Prostate gland (tissue), 2 donors: ENCODE measurements at places on chromosomes 3 and 15.
A peak's percentile ranks its signal among the peaks of the same experiment; 100 is the strongest.

GRCh38 chr15:30001602-30002001, 81.2 kb upstream of the GOLGA8J start:
- DNase-seq = no peak

DNA sequence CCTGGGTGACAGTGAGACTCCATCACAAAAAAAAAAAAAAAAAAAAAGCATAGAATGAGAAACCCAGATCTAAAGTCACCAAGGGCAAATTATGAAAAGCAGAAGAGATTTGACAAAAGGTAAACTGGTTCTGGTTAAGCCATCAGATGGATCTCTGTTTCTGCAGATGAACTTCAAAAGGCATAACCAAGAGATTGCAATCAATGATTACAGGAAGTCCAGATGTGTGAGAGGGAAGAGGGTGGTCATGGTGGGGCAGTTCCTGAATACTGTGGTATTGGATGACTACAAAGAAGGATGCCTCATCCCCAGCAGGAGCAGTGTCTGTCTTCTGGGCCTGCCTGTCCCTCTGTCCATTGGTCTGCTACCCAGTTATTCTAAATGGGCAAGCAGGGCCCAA, 3.8 kb downstream of the P4HTM start:
- DNase-seq = no peak

GRCh38 chr15:67194171-67195114, 60.0 kb downstream of the AAGAB start:
- DNase-seq = no peak

DNA sequence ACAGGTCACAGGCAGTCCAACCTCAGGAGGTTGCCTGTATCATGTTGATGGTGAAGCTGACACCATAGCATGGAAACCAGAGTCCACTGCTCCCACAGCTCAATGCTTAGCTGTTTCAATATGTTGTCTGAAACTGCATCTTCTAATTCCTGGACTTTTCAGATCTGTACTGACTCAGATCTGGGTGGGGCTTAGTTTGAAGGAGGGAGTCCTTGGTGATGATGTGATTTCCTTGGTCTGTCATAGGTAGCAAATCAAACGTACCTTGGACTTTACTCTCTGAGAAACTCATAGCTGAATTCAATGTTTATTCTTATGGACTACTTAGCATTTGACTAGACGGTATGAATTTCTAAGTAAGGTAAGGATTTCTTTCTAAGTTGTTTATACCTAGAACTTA, at the start of gene HHLA2:
Gene HHLA2 (plus strand): TSS at position 310 of the 400 bp plus-strand sequence. CDS start 55,266 bp downstream, outside the sequence.
- no peak for DNase-seq

DNA sequence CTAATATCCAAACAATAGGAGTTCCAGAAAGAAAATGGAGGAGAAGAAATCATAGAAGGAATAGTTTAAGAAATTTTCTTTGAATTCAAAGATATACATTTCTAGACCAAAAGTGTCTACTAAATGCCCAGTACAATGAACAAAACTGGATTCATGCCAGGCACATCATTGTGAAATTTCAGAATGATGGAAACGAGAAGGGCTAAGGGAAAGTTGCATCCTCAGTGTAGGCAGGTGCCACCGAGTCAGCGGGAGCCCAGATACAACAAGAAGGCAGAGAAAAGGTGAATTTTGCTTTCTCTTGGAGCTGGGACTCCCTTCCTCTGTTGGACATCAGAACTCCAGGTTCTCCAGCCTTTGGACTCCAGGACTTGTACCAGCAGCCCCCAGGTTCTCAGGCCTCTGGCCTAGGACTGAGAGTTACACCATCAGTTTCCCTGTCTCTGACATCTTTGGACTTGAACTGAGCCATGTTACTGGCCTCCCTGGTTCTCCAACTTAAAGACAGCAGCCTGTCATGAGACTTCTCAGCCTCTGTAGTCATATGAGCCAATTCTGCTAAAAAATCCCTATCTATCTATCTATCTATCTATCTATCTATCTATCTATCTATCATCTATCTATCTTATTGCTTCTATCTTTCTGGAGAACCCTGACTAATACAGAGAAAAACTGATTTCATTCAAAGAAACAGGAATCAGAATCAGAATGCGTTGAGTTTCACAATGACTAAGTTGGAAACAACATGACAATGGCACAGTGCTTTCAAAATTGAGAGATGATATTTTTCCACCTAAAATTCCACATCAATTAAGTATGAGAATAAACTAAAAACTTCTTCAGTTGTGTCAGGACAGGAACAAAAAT, 207.7 kb downstream of the FAM43A start:
- DNase-seq = no peak

- DNase-seq = peak; percentile 58
Measured at GRCh38 chr3:50450209-50450921, 53.1 kb downstream of the CACNA2D2 start.

GRCh38 chr15:27358751-27359434, 387.9 kb downstream of the GABRG3 start:
- DNase-seq = no peak

DNA sequence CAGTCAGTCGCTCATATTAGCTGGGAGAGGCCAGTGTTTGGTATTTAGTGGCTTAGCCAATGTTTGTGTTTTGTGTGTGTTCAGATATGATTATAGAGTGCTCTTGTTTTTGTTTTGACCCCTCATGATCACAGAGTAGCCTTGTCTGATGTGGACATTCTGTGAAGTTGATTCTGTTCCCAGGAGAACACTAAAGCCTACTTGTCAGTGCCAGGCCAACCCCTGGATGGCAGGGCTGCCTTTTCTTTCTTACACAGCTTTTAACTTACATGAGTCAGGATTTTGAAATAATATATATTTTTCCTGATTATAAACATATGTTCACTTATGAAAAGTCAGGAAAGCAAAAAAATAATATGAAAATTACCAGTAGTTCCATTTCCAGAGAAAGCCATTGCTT, 11.9 kb downstream of the CFAP161 start:
- no peak for DNase-seq

GRCh38 chr15:88674661-88675060, 35.8 kb downstream of the ISG20 start:
- DNase-seq = no peak

GRCh38 chr15:70140025-70140542, 42.4 kb upstream of the TLE3 start:
- DNase-seq = no peak

- DNase-seq = peak; percentile 91
Measured at GRCh38 chr15:60371175-60372051, 26.4 kb downstream of the ANXA2 start.

DNA sequence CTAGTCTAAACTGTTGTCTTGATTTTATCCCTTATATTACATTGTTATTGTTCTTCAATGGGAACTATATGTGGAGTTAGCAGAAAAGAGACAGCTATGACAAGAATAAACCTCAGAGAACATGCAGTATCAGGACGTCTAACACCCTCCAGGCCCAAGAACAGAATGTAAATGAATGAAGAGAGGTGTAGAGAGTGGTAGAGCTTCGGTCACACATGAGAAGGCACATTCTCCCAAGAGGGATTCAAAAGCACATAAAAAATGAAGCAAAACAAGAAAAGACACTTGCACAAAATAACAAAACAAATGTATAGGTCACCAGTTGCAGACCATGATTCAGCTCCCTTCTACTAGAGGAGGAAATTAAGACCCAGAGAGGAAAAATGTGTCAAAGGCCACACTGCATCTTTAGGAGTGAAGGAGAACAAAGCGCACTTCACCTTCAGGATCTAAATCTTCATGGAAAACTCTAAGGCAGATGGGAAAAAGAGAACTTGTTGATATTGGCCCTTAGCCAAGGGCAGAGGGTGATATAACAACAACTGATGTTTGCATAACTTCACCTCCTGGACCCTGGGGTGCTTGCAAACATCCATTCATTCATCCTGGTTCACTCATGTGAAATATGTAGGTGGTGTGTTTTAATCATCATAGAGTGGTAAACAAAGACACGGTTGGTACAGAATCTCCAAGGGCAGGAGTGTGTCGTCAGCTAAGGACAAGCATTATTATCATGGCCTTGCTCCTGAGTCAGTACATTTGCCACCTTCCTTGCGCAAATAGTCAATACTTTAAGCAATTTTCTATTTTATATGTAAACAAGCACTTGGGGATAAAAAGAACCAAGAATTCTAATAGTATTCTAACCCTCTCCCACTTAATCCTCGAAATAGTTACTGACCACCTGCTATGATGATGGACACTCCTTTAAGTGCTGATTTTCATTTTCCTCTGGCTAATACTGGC, 8.8 kb downstream of the NEK10 start:
- peak; percentile 21 for DNase-seq

DNA sequence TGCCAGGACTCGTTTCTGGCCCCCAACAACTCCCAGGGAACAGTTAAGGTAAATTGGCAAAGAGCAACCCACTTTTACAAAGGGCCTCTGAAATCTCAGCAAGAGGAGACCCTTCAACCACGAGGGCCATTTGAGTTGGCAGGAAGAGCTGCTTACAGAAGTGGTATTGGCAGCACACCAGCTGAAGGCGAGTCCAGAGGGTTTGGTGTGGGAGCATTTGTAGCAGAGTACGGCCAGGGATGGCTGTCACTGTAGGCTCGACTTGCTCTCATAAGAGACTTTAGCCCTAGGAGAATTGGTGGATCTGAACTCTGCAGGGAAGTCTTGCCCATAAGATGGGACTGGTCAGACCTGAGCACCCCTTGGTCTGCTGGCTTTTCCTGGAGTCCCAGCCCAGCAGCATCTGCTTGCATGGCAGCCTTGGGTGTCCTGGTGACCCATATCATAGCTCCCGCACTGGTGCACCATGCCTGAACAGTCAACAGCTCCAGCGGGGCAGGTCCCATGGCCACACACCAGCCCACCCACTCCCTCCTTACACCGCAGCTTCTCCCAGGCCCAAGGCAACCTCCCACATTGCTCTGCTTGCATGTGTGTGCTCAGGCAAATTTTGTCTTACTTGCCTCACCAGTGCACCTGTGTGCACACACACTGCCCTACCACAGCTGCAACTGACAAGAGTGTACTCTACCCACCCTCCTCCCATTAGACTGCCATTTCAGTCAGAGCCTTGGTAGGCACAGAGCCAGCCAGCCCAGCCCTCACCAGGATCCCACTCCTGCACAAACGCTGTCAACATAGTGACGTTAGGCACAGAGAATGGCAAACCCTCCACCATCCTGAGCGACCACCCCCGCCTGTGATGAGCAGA, 861.6 kb upstream of the DPPA4 start:
- DNase-seq = no peak

DNA sequence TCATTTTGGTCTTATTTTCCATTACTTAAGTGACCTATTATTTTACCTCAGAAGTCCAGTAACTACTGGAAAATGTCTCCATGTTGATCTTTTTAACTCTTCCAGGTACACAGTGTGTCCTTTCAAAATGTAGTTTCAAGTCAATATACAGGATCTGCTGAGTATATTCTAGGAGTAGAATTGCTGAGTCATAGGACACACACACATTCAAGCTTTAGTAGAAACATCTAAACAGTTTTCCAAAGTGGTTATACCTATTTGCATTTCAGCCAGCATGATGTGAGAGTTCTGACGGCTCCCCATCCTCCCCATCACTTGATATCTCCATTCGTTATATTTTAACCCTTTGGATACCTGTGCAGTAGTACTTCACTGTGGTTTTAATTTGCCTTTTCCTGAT, 271.9 kb downstream of the MCTP2 start:
- DNase-seq = no peak

DNA sequence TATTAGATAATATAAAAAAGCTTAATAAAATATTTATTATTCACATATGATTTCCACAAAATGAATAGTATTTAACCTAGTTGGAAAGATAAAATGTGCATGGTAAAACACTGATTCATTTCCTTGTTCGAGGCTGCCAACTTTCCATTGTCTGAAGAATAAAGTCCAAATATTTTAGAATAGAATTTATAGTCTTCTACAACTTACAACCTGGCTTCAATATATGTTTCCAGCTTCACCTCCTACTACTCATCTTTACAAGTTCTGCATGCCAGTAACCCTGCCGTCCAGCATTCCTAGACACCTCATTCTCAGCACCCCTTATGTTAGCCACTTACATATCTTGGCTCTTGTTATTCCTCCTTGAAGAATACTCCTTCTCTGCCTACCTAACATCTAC, 244.5 kb downstream of the FGF12 start:
- DNase-seq = peak; percentile 5

DNA sequence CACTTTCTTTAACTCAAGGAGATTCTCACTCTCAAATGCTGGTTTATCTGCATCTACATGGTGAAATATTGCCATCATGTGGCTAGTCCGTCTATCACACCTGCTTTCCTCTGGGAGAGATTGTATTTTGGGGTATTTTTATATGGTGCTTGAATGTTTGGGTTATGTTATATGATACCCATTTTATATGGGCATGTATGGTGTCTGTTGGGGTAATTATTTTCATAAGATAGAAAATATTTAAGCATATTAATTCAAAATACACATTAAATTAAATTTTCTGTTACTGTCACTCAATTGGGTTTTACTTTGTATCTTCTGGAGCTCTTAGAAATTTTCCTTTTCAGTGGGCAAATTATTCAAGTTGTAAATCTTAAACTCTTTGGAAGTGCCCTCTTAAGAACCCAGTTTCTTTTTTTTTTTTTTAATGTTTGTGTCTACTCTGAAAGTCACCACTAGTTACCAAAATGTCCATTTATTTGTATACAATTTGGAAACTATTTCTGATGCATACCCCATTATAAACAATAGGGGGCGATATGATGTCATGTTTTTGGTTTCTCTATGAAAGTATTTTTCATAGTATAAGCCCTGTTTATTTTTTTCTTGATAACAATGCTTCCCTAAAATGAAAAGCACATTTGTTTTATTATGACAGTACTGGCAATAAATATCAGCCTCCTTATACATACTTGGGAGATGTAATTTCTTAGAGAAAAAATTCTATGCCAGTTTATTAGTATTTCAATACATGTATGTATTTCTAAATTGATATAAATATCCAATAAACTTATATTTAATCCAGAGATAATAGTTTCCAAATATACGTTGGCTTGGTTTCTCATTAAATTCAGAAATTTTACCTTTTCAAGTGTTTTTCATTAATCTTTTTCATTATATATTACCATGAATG, 36.1 kb upstream of the PLSCR5 start:
- DNase-seq = no peak

- no peak for DNase-seq
Measured at GRCh38 chr15:42640109-42640508, 64.7 kb downstream of the STARD9 start.

GRCh38 chr3:31413515-31413914, 119.2 kb upstream of the STT3B start:
- DNase-seq = no peak

GRCh38 chr3:143078883-143079282, 40.7 kb upstream of the CHST2 start:
- DNase-seq = no peak

GRCh38 chr15:31169558-31169957, 68.0 kb upstream of the TRPM1 start:
- no peak for DNase-seq

- no peak for DNase-seq
Measured at GRCh38 chr3:126022741-126023359, 53.9 kb downstream of the ROPN1B start.

DNA sequence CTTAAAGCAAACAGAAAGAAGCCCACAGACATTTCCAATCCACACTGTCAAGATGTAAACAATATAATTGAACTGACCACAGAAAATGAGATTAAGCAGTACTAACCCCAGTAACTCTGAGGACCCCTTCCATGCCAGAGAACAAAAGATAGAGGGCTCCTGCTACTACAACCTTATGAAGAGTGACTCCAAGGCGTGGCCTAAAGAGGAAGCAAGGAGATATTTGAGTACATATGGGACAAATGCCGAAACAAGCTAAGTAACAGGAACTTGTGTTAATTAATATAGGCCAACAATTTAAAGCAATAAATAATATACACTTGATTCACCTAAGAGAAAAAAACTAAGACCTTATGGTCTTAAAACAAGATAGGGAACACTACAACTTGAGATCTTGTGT, 25.0 kb upstream of the VPS39 start:
- no peak for DNase-seq

GRCh38 chr3:76152028-76152427, 366.7 kb upstream of the ZNF717 start:
- no peak for DNase-seq
